ENCODE measurements at places on chromosomes 7 and 10.

DNA sequence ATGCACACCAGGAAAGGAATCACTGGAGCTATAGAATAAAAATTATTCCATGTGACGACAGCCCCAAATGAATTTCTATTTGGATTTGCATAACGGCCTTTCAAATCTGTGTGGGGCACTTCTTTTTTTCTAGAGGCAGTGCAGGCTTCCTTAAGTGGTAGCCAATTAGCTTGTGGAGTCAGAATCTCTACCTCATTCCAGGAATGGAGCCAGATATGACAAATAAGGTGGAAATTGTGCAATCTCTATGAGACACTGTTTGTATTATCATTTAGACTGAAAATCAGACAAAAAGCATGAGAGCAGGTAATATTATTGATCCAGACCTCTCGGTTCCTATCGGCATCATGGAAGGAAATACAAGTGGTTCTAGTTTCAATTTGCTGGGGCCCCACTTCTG, 78.7 kb downstream of the BEND7 start:
- DNase-seq: no peak

GRCh38 chr7:115368998-115369397, 447.1 kb downstream of the MDFIC start:
- no peak for DNase-seq

DNA sequence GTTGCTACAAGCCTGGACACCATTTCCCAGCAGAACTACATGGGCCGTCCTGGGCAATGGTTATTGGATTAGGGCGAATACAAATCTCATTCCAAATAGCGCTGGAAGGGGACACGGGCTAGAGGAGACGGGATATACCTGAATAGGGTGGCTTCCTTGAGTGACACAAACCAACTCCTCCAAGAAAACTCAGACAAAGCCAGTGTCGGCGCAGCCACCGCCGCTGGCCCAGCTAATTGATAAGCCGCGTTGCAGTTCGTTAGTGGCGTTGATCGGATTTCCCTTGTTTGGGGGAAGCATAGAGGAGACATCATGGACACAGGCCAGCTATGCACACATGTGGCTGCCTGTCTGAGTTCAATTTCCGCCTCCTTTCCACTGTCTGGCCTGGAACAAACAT, 55.7 kb downstream of the EBF3 start:
- no peak for DNase-seq

DNA sequence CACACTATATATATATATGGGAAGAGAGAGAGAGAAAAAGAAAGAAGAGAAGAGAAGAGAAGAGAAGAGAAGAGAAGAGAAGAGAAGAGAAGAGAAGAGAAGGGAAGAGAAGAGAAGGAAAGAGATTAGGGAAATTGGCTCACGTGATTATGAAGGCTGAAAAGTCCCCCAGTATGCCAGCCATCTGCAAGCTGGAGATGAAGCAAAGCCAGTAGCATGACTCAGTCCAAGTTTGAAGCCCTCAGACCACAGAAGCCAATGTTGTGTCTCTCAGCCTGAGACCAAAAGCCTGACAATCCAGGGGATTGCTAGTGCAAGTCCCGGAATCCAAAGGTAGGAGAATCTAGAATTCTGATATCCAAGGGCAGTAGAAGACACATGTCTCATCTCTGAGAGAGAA, 206.3 kb upstream of the PRSS1 start:
- no peak for DNase-seq

Measured in hematopoietic multipotent progenitor cell treated with erythropoietin and hydrocortisone succinate and interleukin-3 and kit ligand, for 17 days (in vitro differentiated cells).